ENCODE measurements at places on chromosomes 7 and 10.

GRCh38 chr7:26686448-26686981 is 177.9 kb downstream of the SKAP2 start:
- no peaks in the 10 kb centered on the region for H3K27me3 ChIP-seq
- no peak overlapping the region for H3K27ac ChIP-seq
- H3K36me3 ChIP-seq = no peaks in the 10 kb centered on the region
- no peaks in the 10 kb centered on the region for H3K4me1 ChIP-seq
- H3K4me3 ChIP-seq = no peak overlapping the region

- H3K27me3 ChIP-seq = no peaks in the 10 kb centered on the region
- H3K4me3 ChIP-seq = no peak overlapping the region
- peak; percentile 73 for DNase-seq
- peak overlapping the region; percentile 6 for H3K27ac ChIP-seq
- H3K36me3 ChIP-seq = no peaks in the 10 kb centered on the region
Measured at GRCh38 chr10:88080213-88080612, 216.8 kb downstream of the PTEN start.

GRCh38 chr10:124827474-124827873 is 25.9 kb downstream of the ABRAXAS2 start:
- DNase-seq = peak; percentile 18
- H3K27me3 ChIP-seq = no peaks in the 10 kb centered on the region
- no peak overlapping the region for H3K4me3 ChIP-seq
- H3K4me1 ChIP-seq = no peaks in the 10 kb centered on the region

GRCh38 chr10:68697106-68697505 is 23.9 kb upstream of the CCAR1 start:
- H3K27ac ChIP-seq = no peak overlapping the region
- no peak overlapping the region for H3K4me3 ChIP-seq
- DNase-seq = no peak
- no peaks in the 10 kb centered on the region for H3K36me3 ChIP-seq
- H3K27me3 ChIP-seq = no peaks in the 10 kb centered on the region

DNA sequence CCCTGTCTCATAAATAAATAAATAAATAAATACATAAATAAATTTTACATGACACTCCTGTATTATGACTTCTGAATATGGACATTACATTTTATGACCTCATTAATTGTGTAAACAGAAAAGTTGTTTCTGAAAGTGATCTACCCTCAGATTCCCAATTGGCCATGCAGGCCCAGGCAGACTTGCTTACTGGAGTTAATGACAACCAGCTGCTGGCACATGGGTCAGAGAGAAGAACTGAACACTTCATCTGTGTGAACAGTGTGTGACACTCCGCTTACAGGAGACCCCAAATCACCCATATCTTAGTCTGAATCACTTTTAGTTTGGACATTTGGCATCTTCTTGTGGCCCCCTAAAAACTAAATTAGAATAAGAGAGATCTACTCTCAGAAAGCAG is 31.4 kb downstream of the PARP12 start:
- peaks cover 12% of the 10 kb centered on the region for H3K4me1 ChIP-seq
- H3K4me3 ChIP-seq = no peak overlapping the region
- no peak overlapping the region for H3K27ac ChIP-seq

GRCh38 chr10:68082872-68083271 is 7.8 kb upstream of the HERC4 start:
- no peak overlapping the region for H3K4me3 ChIP-seq
- H3K4me1 ChIP-seq = peaks cover 6% of the 10 kb centered on the region
- H3K27me3 ChIP-seq = no peaks in the 10 kb centered on the region
- H3K27ac ChIP-seq = no peak overlapping the region
- peak; percentile 42 for DNase-seq

- DNase-seq = peak; percentile 76
- H3K4me1 ChIP-seq = no peaks in the 10 kb centered on the region
- H3K4me3 ChIP-seq = no peak overlapping the region
- H3K27ac ChIP-seq = no peak overlapping the region
Measured at GRCh38 chr7:79137942-79138341, 315.5 kb downstream of the MAGI2 start.

- no peak overlapping the region for H3K27ac ChIP-seq
- no peak for DNase-seq
Measured at GRCh38 chr10:1377231-1377630, 321.0 kb downstream of the WDR37 start.

DNA sequence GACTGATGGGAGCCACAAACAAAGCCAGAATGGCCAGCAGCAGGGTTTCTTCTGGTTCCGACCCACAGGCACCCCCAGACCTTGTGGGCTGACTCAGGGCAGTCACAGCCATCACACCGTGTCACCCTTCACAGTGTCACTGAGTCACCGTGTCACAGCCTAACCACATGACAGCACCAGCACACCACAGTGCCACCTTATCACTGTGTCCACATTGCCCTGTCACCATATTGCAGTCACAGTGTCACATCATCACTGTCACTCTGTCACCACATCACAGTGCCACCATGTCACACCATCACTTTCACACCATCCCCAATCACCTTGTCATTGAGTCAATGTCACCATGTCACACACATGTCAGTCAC is 77.0 kb downstream of the OAT start:
- H3K4me3 ChIP-seq = no peak overlapping the region
- no peaks in the 10 kb centered on the region for H3K27me3 ChIP-seq
- no peak for DNase-seq
- no peak overlapping the region for H3K27ac ChIP-seq
- peaks cover 27% of the 10 kb centered on the region for H3K4me1 ChIP-seq

DNA sequence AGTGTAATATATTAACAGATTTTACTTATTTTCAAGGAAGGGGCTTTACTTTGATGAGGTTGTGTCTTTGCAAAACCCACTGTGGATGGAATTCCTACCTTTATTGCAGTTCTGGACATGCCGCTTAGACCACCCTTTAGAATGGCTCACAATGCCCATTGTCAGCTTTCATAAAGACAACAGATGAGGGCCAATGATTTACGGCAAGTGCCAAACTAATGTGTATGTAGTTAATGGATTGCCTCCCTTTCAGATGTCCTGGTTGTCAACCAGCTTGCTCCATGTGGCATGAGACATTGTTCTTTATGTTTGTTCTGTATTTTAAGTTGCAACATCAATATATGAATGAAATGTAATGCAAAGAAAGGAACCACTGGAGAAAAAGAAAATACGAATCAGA is 35.0 kb upstream of the ELMO1 start:
- no peak for DNase-seq
- H3K27ac ChIP-seq = no peak overlapping the region
- no peaks in the 10 kb centered on the region for H3K27me3 ChIP-seq
- H3K4me3 ChIP-seq = no peak overlapping the region
- H3K4me1 ChIP-seq = no peaks in the 10 kb centered on the region

DNA sequence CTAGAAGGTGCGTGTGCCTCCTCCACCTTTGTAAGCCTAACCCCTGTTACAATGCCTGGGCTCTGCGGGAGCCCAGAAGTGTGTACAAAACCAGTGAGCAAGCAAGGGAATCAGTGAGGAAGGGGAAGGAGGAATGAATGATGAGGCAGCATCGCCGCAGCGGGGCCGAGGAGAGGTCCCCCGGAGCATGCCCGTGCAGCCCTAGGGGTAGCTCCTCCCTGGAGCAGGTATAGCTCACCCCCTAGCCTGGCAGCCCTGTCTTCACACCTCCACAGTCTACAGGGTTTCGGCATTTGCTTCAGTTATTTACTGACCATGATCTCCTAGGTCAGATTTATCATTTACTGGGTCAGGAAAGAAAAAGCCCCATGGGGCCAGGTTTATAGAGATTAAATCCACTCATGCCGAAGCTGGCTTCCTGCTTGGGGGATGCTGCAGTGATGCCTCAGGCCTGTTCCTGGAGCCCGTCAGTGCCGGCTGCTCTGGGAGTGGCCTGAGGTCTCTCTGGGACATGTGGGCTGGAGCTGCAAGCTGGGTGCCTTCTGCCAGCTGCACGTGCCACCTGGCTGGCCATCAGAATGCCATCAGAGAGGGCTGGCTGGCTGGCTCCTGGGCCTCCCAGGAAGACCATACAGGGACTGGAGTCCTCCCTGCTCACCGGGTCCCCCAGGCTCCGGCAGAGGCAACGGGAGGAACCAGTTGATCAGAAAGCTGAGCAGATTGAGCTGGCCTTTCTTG is 138.9 kb downstream of the GRK5 start:
- no peaks in the 10 kb centered on the region for H3K27me3 ChIP-seq
- H3K36me3 ChIP-seq = peaks cover 5% of the 10 kb centered on the region
- no peak overlapping the region for H3K4me3 ChIP-seq
- DNase-seq = no peak
- no peak overlapping the region for H3K27ac ChIP-seq
- peaks cover 38% of the 10 kb centered on the region for H3K4me1 ChIP-seq

GRCh38 chr10:10878963-10879362 is 138.7 kb upstream of the CELF2 start:
- H3K27ac ChIP-seq = no peak overlapping the region
- no peaks in the 10 kb centered on the region for H3K27me3 ChIP-seq
- H3K4me1 ChIP-seq = no peaks in the 10 kb centered on the region

DNA sequence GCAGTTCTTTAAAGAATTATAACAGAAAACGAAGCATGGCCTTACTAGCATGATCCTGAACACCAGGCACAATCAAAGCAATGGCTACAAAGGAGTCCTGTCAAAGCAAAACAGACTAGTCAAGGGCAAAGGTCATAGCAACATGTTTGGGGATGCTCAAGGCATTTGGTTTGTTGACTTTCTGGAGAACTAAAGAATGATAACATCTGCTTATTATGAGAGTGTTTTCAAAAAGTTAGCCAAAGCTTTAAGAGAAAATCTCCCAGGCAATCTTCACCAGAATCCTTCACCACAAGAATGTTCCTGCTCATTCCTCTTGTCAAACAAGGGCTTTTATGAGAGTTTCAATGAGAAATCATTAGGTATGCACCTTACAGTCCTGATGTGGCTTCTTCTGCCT is 95.1 kb upstream of the CPXM2 start:
- DNase-seq = no peak
- no peaks in the 10 kb centered on the region for H3K36me3 ChIP-seq
- no peaks in the 10 kb centered on the region for H3K4me1 ChIP-seq

- no peaks in the 10 kb centered on the region for H3K27me3 ChIP-seq
- no peak for DNase-seq
- H3K36me3 ChIP-seq = peaks cover 8% of the 10 kb centered on the region
Measured at GRCh38 chr10:101902820-101903145, 59.2 kb upstream of the KCNIP2 start.

- no peak for DNase-seq
- H3K27me3 ChIP-seq = no peaks in the 10 kb centered on the region
- no peaks in the 10 kb centered on the region for H3K36me3 ChIP-seq
- H3K27ac ChIP-seq = no peak overlapping the region
- H3K4me3 ChIP-seq = no peak overlapping the region
- H3K4me1 ChIP-seq = peaks cover 6% of the 10 kb centered on the region
Measured at GRCh38 chr7:114925434-114925833, 3.5 kb downstream of the MDFIC start.

GRCh38 chr10:116989439-116989838 is 15.5 kb downstream of the SHTN1 start:
- DNase-seq = no peak
- H3K4me1 ChIP-seq = no peaks in the 10 kb centered on the region
- H3K27ac ChIP-seq = no peak overlapping the region

- H3K36me3 ChIP-seq = peaks cover 5% of the 10 kb centered on the region
- no peak for DNase-seq
- no peaks in the 10 kb centered on the region for H3K27me3 ChIP-seq
- no peak overlapping the region for H3K27ac ChIP-seq
- no peaks in the 10 kb centered on the region for H3K4me1 ChIP-seq
- H3K4me3 ChIP-seq = no peak overlapping the region
Measured at GRCh38 chr10:75166623-75166972, 44.0 kb upstream of the VDAC2 start.

GRCh38 chr7:41698114-41698513 is 4.8 kb downstream of the INHBA start:
- H3K4me1 ChIP-seq = peaks cover 5% of the 10 kb centered on the region
- peak overlapping the region; percentile 87 for H3K4me3 ChIP-seq
- H3K27ac ChIP-seq = peak overlapping the region; percentile 48
- peaks cover 5% of the 10 kb centered on the region for H3K36me3 ChIP-seq
- no peaks in the 10 kb centered on the region for H3K27me3 ChIP-seq
- DNase-seq = peak; percentile 37

DNA sequence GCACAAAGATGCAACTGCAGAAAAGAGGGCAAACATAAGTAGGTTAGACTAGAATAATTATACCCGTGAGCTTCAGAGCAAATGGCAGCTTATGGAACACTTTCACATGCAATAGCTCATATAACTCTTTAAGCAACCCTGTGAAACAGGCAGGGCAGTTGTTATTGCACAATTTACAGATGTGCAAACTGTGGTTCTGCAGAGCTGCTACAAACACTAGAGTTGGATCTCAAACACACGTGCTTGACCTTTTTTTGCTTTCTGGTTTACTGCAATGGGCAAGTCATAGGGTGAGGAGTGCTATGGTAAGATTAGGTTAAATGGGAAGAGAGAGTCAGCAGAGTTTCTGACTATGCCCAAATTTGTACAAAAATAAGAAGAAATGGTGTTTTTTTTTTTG is 610.8 kb downstream of the GATA3 start:
- H3K4me3 ChIP-seq = no peak overlapping the region
- H3K27me3 ChIP-seq = no peaks in the 10 kb centered on the region
- H3K4me1 ChIP-seq = no peaks in the 10 kb centered on the region
- DNase-seq = no peak
- H3K27ac ChIP-seq = no peak overlapping the region

DNA sequence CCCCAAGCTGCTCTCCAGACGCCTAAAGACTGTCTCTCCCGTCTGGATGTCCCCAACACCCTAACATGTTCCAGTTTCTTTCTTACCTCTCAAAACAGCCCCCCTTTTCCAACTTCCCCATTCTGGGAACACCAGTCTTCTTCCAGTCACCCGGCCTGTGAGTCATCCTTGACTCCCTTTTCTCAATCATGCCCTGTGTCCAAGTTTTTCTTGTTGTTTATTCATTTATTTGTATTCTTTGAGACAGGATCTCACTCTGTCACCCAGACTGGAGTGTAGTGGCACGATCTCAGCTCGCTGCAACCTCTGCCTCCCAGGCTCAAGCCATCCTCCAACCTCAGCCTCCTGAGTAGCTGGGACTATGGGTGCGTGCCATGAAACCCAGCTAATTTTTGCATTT is 15.6 kb downstream of the SNX10 start:
- H3K4me3 ChIP-seq = peak overlapping the region; percentile 54
- no peak overlapping the region for H3K27ac ChIP-seq
- H3K27me3 ChIP-seq = no peaks in the 10 kb centered on the region
- H3K36me3 ChIP-seq = no peaks in the 10 kb centered on the region
- no peaks in the 10 kb centered on the region for H3K4me1 ChIP-seq

DNA sequence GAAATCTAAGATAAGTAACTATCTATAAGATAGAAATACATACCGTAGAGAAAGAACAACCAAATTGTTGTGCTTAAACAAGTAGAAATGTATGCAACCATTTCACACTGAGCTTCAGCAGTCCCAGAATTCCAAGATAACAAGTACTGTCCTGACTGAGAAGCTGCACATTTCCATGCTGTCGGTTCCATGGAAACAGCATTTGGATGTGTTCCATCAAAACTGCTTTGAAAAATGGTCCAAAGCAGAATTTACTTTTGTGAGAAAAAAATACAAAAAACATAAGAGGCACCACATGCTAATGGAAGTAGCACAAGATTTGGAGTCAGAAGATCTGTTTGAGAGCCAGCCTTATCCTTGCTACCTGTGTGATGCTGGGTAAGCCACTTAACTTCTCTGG is 92.6 kb downstream of the MTERF1 start:
- no peaks in the 10 kb centered on the region for H3K36me3 ChIP-seq
- H3K27me3 ChIP-seq = no peaks in the 10 kb centered on the region
- H3K27ac ChIP-seq = no peak overlapping the region
- DNase-seq = no peak
- no peaks in the 10 kb centered on the region for H3K4me1 ChIP-seq
- H3K4me3 ChIP-seq = no peak overlapping the region

Data from mesenchymal stem cell (in vitro differentiated cells and primary cell).